ENCODE measurements at places on chromosomes 1 and 21.
A peak's percentile ranks its signal among the peaks of the same experiment; 100 is the strongest.

GRCh38 chr1:151175863-151176262, at the start of gene TMOD4:
Gene TMOD4 (minus strand): TSS chr1:151175981. CDS start chr1:151174875, 1,106 bp downstream.
- peak; percentile 64 for ATAC-seq

GRCh38 chr1:174839211-174839610, 160.5 kb upstream of the CACYBP start:
- ATAC-seq: no peak

DNA sequence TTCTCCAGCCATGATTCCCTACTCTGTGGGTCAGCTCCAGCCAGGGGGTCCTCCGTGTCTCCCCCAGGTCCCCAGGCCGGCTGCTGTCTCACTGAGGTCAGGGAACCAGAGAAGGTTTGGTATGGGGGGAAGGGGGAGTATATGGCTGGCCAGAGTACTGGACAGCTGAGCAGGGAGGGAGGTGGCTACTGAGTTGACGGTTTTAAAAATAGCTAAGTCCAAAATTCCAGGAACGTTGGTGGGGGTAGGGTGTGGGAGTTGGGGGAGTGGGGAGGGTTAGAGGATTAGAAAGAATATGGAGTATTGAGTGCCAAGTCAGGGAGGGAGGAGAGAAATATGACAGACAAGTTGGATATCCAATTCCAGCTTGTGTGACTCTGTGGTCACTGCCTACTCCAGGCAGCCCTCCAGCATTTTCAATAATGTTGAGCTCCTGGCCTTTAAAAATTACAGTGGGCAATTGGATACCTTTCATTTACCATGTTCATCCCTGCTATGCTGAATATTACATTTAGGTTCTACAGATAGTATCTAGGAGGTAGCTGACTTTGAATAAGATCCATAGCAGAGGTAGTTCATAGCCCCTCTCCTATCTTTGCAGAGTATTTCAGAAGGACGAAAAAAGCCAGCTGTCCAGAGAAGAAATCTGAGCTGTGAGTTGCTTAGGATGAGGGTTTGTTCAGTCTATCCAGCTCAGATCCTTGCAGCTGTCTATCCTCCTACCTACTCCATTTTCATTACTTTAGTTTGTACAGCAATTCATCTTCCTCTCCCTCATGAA, at the start of gene HJV:
Gene HJV (minus strand): TSS at position 114 of the 781 bp plus-strand sequence. CDS start 1,504 bp downstream, outside the sequence.
- ATAC-seq: no peak

GRCh38 chr1:229101011-229101871, 169.7 kb upstream of the RAB4A start:
- ATAC-seq: no peak

GRCh38 chr1:55288245-55288644, 73.1 kb upstream of the USP24 start:
- ATAC-seq: peak; percentile 91
